Sciatic nerve (tissue), 2 donors: ENCODE measurements at places on chromosomes 13 and 19. TPM values are rescaled to one million over a fixed set of nuclear protein-coding genes. Genes with fewer than 3 reads are reported as not detected.

DNA sequence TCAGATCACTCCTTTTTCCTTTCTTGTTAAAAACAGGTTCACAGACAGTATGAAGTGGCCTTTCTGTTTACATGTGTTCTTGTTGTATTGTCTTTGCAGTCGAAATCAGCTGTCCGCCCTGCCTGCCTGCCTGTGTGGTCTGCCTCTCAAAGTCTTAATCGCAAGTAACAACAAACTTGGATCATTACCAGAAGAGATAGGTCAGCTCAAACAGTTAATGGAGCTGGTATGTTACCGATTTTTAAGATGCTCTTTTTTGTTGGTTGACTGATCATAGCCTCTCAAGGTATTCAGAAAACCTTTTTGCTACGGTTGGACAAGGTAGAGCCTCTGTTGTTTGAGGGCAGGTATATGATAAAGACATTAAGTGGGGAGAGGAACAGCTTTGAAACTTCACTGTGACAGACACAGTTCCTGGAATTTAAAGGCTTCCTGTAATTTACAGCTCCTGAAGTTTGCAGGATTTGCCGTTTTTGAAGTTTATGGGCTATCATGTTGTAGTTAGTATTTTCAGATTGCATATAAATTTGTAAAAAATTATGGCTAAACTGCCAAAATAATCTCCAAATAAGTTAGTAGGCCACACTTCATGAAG lies 116.1 kb downstream of the LRCH1 start:
- DNase-seq = no peak

DNA sequence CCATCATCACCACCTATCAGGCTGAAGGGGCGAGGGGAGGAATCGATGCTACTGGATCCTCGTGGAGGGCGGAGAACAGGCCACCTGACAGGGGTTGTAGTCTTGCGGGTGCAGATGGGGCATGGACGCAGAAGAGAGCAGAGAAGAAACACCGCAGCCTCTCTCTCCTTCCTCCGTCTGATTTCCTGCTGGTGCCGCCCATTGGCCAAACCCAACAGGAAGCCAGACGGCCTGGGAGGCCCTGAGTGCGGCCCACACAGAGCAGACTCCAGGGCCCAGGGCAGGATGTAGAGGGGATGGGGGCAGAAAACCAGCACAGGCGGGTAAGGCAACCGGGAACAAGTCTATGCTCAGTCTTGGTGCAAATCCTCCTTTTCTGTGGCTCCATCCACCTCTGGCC lies 15.4 kb downstream of the CEBPA start:
- no peak for DNase-seq

Gene ZGLP1
- 5.7 TPM for total RNA-seq

Gene PODNL1
- 17.8 TPM for total RNA-seq

Gene OLFM4
- total RNA-seq = 3.1 TPM

Gene PSMC4
- 49.3 TPM for total RNA-seq
